ENCODE measurements at places on chromosomes 3 and 15.

DNA sequence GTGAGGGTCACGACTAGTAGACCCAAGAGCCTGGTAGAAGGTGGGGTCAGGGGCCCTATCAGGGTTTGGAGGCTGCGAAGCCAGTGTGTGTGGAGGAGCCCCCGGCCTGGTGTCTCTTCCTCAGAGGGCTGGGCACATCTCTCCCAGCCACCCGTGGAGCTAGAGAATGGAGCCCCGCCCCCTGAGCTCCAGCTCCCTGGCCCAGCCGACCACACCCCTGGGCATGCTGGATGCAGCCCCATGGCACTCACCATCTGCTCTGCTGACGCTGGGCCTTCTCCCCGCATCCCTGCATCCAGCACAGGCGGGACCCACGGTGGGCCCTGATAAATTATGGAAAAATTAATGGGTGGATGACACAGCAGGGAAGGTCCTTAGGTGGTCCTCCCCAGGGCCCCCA is 17.5 kb downstream of the ANKRD63 start:
- no peak for DNase-seq

DNA sequence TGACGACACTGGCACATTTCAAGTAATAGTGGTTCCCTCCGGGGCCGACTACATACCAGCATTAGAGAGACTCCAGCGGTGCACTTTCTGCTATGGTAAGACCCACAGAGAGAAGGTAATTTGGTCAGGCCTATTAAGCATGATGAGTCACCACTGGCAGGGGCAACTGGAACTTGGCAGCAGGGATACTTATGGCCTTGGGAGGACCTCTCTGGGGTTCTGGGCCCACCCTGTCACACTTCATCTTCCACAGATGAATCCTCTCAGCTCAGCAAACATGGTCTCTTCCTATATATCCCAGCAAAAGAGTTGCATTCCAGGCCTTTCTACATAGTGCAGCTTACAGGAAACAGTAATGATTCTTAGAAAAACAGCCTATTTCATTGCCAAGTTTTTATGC is 88.0 kb downstream of the PIK3R4 start:
- DNase-seq = no peak

- no peak for DNase-seq
These were observed 195.9 kb downstream of the KLHL25 start for GRCh38 chr15:85598718-85599398.

DNA sequence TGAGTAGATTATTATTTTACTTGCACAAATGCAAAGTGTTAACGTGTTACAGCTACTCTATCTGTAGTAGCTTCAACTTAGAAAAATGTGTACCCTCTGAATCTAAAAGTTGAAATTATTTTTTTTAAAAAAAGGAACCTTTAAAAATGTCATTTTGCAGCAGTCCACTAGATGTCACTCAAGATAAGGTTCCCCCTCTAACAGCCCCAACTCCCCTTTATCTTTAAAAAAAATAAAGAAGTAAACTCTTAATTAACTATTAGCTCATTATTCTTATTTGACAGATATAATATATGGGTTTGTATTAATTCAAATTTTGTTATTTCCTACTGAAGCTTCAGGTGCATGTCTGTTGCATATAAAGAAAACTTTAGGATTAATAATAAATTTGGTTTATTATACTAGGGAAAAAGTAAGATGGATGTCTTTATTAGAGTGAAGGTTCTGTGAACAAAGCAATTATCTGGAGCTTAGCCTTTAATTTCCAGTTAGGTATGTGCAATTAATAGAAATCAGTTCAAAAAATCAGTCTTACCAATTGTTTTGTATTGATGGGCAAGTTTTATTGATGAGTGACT is 288.5 kb downstream of the VGLL3 start:
- peak; percentile 1 for DNase-seq

- DNase-seq = peak; percentile 97
These were observed at the start of the genes FBXO45 and WDR53 for GRCh38 chr3:196568246-196569002. Gene FBXO45 (plus strand): TSS chr3:196568660. CDS start chr3:196568985, 325 bp downstream. Gene WDR53 (minus strand): TSS chr3:196568554. CDS start chr3:196561475, 7,079 bp downstream.

- peak; percentile 67 for DNase-seq
These were observed 70.4 kb downstream of the CBLB start for GRCh38 chr3:105798381-105798934.

DNA sequence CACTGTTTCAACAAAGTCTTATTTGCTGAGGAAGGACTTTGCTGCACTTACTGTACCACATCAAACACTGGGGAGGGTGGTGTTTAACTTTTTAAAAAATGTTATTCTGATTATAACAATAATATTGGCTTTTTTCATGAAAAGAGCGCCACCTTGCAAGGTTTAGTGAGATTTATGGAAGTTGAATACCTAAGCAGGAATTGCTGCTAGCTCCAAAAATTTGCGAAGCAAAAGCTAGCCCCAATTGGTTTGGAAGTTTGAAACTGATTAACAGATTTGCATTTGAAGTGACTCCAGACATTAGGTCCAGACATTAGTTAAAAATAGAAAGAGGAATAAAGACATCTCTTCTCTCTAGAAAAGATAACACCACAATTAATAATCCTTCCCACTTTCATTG is 6.7 kb downstream of the ZIC1 start:
- no peak for DNase-seq

DNA sequence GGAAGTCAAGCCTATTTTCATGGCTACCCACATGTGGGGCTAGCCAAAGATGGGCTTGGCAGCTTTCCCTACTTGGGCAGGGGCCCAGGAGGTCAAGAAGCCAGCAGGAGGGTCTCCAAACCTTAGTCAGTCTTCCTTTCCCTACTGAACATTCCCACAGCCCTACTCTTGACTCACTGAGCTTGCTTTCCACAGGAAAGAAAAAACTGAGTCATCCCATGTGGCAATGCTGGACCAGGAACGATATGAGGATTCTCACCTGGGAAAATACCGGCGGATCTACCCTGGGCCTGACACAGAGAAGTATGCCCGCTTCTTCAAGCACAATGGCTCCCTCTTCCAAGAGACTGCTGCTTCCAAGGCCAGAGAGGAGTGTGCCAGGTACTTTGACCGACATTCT is 3.7 kb upstream of the NGRN start:
- no peak for DNase-seq

DNA sequence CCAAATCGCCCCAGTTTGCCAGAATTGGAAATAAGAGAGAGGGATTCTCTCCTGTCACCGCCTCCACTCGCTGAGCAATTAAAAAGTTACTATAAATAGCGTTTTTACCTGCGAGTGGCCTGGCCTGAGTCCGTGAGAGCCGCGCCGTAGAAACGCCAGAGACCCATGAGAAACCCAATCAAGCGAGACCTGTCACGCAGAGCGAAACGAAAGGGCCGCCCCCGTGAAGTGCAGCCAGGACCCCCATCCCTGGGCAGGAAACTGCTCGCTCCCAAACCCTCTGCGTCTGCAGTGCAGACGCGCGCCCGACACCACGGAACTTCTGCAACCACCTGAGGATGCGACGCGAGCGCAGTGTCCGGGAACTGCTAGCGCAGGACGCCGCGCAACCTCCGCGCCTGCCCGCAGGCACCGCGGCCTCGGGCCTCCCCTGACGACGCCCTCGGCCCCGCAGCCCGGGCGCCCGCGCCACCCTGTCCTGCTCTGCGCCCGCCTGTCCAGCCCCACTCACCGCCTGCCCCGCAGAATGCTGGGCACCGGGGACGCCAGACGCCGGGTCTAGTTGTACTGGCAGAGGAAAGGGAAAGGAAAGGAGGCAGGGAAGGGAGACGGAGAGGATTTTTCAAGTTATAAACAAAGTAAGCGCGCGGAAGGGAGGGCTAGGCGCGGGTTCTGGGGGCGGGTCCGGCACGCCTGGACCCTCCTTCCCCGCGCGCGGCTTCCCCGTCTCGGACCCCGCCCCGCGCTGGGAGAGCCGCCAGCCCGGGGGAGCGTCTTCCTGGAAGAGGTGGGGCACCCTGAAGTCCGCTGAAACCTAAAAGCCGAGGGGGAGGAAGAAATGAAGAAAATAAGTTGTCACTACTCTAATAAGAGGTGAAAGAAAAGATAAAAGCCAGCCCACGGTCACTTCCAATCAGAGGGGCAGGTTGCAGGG is at the start of gene PLSCR4:
TSS of gene PLSCR4 (minus strand) at position 657 of the 934 bp plus-strand sequence. CDS start 29,034 bp downstream, outside the sequence.
- DNase-seq = peak; percentile 13

GRCh38 chr3:192237992-192238608 is 489.2 kb downstream of the FGF12 start:
- DNase-seq = peak; percentile 1

GRCh38 chr15:58458076-58458475 is 26.3 kb downstream of the LIPC start:
- peak; percentile 80 for DNase-seq

DNA sequence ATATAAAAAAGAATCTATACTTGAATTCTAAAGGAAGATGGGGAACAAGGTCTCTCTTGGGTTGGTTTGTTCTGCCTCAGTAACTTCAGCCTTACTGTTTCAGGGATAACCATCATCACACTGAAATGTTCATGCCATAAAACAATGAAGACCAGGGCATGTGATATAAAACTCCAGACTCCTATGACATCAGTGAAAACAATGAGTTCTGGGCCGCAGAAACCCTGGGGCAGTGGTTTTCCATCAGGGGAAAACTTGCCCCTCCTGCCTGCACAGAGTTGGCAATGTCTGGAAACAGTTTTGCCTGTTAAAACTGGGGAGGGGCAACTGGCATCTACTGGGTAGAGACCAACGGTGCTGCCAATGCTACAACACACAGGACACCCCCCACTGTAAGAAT is 46.8 kb downstream of the CA12 start:
- no peak for DNase-seq

DNA sequence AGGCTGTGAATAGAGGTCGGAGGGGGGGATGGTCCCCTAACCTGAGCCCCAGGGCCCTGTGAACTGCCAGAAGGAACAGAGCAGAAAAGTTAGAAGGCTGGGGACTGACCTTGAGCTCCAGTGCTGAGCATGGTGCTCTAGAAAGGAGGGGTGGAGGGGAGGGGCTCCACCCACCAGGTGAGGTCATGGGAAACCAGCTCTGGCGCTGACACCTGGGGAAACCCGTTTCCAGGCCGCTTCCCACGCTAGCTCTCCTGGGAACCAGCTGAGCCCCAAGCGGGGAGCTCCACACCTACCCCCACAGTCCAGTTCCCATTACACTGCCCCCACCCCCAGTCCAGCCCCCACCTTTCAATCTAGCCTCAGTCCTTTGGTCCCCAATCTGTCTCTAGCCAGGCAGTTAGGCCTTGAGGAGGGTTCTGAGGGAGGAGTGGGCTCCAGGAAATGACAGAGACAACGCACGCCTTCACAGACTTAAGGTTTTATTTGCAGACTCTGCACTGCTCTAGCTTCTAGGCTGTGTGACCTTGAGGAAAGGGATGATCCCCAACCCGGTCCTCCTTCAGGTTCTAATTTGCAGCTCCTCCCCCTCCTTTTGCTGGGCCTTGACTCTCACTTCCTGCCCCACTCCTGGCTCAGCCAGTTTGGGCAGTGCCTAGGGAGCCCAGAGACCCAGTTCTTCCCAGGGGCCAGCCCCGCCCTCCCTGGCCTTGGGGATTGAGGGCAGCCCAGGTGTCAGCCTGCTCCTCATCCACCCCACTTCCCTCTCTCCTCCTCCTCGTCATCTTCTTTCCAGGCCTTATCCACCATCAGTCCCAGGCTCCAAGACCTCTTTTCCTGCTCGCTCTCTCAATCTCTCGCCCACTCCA is 2.1 kb downstream of the RHOV start:
- peak; percentile 83 for DNase-seq

DNA sequence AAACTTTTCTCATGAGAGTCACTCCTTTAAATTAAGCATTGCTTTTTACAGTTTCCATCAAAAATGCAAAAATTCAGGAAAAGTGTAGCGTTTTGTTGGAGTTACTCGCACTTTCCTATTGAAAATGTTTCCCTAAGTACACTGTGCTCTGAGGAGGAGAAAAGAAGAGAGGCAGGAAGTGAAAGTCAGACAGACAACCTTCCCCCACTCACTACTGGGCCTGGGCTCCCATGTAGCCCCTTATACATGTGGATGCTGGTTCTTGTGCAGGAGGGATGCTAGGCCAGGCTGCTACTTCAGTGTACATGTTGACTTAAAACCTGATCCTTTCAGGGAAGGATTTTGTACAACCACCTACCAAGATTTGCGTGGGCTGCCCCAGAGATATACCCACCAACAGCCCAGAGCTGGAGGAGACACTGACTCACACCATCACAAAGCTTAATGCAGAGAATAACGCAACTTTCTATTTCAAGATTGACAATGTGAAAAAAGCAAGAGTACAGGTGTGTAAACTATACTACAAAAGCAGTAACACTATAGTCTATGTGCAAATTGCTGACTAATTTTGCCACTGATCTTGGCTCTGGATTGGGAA is 15.1 kb downstream of the KNG1 start:
- DNase-seq = no peak

DNA sequence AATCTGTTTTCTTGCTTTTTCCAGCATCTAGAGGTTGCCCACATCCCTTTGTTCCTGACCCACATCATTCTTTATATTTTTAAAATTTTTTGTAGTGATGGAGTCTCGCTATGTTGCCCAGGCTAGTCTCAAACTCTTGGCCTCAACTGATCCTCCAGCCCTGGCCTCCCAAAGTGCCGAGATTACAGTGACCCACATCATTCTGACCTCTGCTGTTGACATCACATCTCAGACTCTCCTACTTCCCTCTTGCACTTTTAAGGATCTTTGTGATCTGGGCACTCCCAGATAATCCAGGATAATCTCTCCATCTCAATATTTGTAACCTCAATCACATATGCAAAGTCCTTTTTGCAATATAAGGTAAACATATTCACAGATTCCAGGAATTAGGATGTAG is 266.6 kb downstream of the MEX3B start:
- DNase-seq = no peak

- no peak for DNase-seq
These were observed 298.1 kb upstream of the NECTIN3 start for GRCh38 chr3:110773413-110773954.

- DNase-seq = no peak
These were observed 99.9 kb downstream of the DHX36 start for GRCh38 chr3:154224366-154224765.

DNA sequence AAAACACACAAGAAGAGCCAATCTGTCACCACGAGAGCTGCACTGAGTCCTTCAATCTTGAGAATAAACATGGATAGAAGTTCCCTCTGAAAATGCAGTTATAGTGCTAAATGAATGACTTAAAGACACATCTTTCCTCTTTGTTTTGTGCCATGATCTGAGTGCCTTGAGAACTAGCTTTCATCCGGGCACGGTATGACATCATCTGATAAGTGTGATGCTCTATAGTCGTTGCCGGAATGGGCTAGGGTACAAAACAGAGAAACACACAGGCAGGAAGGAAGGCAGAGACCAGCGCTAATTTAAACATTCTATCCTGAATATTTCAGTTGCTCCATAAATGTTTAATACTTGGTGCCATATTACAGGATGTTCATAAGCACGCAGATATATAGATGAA is 146.5 kb downstream of the TNIK start:
- no peak for DNase-seq

- DNase-seq = no peak
These were observed 60.6 kb downstream of the WNT5A start for GRCh38 chr3:55426486-55426885.

Data from GM12865 (cell line).